H4 (cell line): ENCODE measurements at places on chromosomes 4 and X. TPM values are rescaled to one million over a fixed set of nuclear protein-coding genes. Genes with fewer than 3 reads are reported as not detected.

NPY1R gene
- 1.3 and 2.0 TPM in 2 replicates for total RNA-seq

RNF150 gene
- 2.4 and 3.1 TPM in 2 replicates for total RNA-seq

ATRX gene
- total RNA-seq = 42.5 and 85.2 TPM in 2 replicates

PWWP3B gene
- 7.7 and 7.9 TPM in 2 replicates for total RNA-seq

PPP4R3C gene
- 0.04 and 0.06 TPM in 2 replicates for total RNA-seq

CLCN5 gene
- total RNA-seq = 2.4 and 3.6 TPM in 2 replicates

BTK gene
- not detected in 2 replicates for total RNA-seq

CYLC1 gene
- not detected in 2 replicates for total RNA-seq

MGAT4D gene
- total RNA-seq = not detected in 2 replicates

LAMTOR3 gene
- total RNA-seq = 60.3 and 78.0 TPM in 2 replicates

SMIM43 gene
- total RNA-seq = not detected in 2 replicates

GRCh38 chr4:39348371-39349315 is 17.5 kb downstream of the RFC1 start:
- DNase-seq = no peak

- DNase-seq = no peak
Observed at GRCh38 chr4:188305690-188306089, 166.4 kb downstream of the TRIML1 start.

DNA sequence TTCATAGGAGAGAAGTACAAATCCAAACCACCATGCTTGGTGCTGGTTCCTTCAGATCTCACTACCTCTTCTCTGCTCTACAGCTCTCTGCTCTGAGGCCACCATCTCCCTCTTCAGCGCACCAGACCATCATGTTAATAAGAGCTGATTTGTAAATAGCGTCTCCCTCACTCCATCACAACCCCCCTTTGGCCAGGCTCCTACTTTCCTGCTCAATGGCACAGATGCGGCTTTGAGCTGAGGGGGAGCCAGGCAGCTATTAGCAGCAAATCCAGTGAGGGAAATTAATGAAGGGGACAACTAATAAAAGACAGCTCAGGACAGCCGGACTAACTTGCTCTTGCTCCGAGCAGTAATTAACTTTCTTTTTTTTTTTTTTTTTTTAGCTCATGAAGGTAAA is 13.1 kb downstream of the NEUROG2 start:
- DNase-seq = no peak

DNA sequence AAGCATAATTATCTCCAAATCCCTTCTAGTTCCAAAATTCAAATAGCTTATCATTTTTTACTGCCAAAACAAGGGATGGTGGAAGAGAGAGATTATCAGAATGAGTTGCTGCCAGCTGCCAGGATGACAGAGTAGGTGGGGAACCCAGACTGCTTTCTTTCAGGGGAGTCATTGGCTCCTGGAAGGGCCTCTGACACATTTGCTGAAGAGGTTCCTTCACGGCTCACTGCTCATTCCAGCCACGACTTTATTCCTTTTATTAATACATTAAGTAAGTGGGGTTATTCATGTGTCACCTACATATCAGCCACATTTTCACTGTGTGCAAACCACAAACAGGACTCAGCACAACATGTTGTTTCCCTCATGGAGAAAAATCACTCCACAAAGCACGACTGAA is 12.7 kb upstream of the SMIM43 start:
- no peak for DNase-seq

DNA sequence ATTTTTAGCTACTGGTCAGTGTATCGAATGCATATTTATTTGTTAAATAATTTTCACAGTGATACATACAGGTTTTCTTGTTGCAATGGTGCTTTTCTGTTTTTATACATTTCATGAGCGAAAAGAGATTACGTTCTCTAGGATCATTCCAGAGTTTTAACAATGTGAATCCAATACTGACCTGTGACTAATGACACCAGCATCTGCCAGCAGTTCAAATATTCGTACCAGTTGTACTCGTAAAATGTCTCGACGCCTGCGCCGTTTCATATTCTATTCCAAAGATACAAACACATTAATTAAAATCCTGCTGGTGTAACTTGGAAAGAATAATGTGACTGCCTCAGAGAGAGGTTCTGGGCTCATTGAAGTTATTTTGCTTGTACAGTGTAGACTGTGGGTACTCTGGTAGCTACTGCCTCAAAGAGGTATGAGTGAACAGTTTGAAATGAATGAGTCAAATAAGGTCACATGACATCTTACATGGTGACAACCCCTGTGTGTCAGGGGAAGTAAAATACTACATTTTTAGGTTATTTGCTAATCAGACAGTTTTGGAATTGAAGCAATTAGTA is 80.7 kb downstream of the ZAR1 start:
- DNase-seq = no peak

GRCh38 chr4:13302876-13303275 is 181.3 kb downstream of the RAB28 start:
- no peak for DNase-seq

DNA sequence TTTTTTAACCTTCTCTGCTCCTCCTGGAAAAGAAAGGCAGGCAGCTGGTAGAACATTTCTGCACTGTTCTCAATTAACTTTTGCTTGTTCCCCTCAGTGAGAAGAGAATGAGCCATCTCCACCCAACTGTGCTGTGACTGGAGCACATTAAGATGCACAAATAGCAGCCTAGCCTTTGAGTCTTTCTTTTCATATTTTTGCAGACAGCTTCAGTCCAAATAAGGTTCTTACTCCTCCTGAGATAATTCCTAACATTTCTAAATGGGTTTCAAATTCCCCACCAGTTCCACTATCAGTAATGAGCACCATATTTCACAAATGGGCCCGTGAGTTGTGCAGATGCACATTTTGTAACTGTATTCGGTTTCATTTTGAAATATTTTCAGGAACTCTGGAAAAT is 118.6 kb downstream of the SPCS3 start:
- no peak for DNase-seq

- DNase-seq = no peak
Observed at GRCh38 chr4:54225598-54226403, 3.3 kb upstream of the PDGFRA start.

GRCh38 chr4:56253666-56254305 is 133.5 kb downstream of the AASDH start:
- no peak for DNase-seq

GRCh38 chr4:54189140-54189539 is 40.0 kb upstream of the PDGFRA start:
- DNase-seq = no peak

GRCh38 chr4:14837860-14838259 is 164.4 kb upstream of the CPEB2 start:
- DNase-seq = no peak

DNA sequence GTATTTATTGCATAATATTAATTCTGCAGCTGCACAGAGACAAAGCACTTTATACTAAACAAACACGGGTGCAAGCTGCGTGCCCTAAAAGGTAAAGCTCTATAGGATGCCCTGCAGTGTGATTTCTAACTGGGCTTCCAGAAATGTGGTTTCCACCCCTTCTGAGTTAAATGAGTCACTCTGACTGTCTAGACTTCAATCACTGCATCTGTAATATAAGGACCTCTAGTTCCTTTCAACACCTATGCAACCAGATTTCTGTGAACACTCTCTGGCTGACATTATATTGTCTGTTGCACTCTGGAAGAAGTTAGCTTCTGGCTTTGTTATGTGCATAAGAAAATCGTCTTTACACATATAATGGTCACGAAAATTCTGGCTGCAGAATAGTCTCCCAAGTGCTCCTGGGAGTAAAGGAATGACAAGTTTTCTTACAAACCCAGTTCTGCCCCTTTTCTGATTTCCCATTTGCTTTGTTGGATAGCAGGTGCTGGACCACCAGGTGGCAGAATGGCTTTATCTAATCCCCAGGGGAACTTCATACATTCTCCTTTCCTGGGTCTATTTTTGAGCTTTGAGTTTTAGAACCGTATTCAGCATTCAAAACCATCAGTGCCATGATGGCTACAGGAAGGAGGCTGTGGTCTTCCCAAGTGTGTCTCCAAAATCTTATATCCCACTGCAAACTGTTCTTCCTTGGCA is 842.2 kb downstream of the STIM2 start:
- DNase-seq = peak; percentile 33

DNA sequence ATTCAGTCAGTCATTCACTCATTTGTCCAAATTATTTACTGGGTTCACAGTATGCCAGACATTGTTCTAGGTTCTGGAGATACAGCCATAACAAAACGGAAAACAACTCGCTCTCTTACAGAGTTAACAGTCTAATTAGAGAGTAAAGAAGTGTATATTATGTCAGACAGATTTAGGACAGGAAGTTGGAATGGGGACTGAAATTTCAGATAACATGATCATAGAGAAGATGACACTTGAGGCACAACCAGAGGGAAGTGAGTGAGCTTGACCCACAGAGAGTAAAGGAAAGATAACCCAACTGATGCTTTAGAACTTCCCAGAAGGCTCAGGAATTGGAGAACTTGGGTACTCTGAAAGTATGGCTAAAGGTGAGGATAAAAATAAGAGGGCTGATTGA is 139.4 kb downstream of the ZAR1 start:
- no peak for DNase-seq

DNA sequence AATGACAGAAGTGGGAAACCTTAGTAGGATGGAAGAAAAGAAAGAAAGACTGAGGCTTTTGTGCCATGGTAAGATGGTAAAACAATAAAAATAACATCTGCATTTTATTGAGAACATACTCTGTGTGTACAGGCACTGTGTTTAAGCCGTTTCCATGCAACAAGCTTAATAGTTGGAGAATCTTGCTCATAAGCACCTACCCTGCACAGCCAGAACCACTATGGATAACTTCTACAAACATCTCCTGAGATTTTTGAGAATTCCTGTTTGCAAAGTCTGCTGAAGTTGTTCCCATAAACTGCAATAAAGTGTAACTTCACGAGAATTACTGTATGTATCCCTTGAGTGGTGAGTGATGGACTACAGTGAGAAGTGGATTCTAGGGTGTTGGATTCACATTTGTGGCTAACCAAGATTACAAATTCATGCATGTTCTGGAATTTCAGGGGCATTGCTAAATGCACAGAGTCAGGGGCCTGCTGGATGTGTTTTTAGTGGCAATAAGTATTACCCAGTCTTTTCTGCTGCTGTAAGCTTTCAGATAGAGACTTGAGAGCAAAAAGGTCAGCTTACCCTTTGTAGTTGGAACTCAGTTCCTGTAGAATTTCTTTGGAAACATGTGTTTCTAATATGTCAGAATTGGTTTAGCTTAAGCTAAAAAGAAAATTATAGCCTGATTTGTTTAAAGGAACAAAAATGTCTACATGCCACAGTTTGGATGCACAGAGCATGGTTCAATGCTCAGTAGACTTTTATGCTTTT is 132.5 kb downstream of the AFF1 start:
- DNase-seq = no peak

DNA sequence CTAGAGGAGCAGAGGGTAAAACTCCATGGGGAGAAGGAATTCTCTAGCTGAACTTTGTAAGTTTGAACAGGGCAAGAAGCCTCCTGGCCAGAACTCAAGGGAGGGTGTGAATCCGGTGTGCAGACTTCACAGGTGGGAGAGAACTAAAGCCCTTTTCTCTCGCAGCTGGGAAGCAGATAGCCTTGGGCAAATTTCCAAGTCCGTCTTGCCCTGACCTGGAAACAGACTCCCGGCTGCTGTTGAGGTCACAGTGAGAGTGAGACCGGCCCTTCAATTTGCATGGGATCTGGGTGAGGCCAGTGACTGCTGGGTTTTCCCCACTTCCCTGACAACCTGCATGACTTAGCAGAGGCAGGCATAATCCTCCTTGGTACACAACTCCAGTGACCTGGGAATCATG is 94.5 kb upstream of the ZNF827 start:
- DNase-seq = no peak

DNA sequence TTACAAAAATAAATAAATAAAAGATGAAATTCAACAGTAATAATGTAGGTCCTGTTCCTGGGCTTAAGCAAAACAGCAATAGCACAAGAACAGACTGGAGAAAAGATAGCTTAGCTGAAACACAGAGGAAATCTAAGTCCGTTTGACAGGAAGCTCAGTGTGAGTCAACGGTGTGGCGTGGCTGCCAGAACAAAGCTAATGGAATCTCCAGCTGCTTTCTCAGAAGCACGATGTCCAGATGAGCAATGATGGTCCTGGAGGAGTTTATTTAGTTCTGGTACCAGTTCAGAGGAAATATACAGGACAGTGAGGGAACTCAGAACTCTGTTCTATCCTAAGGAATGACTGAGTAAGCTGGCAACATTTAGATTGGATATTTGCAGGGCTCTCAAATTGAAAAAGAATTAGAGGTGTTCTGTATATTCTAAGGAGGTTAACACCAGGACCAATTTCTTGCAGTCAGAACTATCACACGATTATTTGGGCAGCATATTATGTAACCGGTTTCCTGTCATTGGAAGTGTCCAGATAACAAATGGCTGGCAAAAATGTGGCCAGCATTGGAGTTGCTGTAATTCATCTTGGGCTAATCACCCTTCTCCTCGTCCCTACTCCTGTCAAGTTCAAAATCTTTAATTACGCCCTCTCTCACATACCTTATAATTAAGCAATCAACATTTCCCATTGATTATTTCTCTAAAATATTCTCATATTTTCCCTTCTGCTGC is 12.7 kb downstream of the GAB3 start:
- peak; percentile 32 for DNase-seq

DNA sequence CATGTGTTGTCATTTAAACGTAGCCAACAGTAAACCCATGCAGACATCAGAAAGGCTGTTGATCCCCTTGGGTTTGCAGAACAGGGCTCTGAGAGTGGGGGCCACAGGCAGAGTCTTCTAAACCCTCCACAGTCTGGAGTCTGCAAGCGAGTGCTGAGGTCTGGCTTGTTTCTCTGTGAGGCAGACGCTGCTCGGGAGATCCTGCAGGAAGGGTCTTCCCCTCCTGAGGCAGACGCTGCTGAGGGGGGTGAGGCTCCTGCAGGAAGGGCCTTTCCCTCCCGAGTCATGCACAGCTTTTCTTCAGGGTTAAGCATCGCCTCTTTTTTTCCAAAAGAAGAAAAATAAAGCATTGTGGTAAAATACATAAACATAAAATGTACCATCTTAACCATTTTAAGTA is 17.1 kb upstream of the PDE6B start:
- no peak for DNase-seq

DNA sequence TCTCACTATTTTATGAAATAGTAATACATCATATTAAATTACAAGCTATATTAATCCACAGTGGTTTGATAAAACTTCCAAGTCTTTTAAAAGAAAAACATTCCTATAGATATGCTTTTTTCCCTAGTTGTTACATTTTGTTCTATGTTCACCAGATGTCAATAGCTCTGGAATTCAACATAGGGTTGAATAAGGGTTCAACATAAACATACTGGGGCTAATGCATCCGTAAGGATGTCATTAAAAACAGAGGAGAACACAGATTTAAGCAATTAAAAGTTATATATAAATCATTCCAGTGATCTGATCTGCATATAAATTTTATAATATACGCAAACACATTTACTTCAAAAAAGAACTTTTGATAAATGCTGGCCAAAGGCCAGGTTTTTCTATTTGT is 32.5 kb downstream of the SULT1B1 start:
- no peak for DNase-seq

GRCh38 chr4:88059766-88060165 is 52.3 kb downstream of the PKD2 start:
- no peak for DNase-seq

DNA sequence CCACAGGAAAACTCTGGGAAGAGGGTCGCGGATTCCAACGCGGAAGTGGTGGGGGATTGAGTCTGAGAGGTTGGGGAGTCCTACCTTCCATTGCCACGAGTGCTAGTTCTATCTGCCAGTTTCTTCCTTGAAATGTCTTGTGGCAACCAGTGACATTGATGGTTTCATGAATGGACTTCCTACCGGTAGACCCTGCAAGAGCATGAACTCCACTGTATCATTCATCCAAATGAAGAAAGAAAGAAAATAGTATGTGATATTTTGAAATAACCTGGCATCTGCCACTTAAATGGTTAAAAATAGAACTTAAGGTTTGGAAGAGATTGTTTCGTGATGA is 1.1 kb upstream of the SLC10A7 start:
- DNase-seq = no peak

GRCh38 chr4:100590325-100590724 is 72.5 kb upstream of the EMCN start:
- no peak for DNase-seq
